GM12891 (cell line): ENCODE measurements at places on chromosomes 4 and X.

DNA sequence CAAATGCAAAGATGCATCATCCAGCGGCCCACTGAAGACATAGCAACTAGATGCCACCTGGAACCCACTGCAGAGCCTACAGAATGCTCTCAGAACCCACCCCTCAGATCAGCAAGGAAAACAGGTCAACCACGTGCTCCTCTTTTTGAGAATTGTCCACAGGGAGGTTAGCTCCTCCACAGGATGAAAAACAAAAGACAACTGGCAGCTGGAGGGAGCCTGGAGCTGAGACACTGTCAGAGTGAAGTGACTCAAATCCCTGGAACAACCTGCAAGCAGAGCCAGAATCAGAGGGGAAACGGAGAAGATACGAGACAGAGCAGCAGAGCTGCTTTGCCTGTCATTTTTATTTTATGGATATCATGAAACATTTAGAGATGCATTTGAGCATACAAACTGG lies 277.6 kb downstream of the GASK1B start:
- DNase-seq: no peak

DNA sequence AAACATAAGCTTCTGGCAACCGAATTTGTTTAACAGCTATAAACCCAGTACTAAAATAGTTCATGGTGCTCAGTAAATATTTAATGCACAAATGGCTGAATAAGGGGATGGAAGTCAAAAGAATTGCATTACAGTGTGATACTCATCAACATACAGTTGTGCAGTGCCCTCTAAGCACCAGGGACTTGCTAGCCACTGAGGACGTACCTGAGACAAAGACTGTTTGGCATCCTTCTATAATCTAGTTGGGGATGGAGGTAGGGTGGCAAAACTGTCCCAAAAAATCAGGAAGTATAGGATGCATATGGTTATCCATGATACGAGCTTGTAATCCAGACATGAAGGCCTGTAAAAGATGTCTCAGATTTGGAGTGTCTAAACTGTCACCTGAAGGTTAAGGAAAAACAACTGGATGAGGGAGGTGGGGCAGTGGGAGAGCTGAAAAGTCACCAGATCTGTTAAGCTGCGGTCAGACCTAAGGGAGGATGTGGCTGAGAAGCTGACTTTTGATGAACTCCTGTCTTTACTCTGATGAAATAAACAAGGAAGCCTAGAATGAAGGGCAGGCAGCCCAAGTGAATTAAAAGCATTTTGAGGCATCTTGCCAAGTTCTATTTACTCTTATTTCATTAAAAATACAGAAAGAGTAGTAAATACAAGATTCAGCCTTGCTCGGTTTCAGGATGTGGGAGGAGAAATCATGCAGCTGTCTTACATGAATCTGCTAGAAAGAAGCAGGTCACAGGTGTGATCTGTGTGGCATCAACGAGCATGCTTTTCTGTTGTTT lies 12.0 kb upstream of the CD38 start:
- no peak for DNase-seq

DNA sequence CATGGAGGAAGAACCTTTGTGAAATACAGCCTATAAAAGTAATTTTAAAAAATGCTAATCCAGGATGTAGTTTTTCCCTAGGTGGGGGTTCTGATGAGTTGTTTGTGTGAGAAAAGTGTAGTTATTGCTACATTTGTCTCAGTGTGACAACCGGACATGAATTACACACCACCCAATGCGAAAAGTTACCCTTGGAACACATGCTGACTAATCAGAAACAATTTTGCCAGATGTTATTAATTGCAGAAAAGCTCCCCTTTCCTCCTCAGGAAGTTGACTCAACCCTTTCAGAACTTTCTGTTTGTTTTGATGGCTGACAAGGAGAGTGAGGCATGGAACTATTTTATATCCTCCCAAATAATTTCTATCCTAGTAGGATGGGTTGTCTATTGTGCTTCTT lies 38.1 kb upstream of the EDA2R start:
- DNase-seq: no peak

- no peak for DNase-seq
These were observed 254.6 kb upstream of the KCNIP4 start for GRCh38 chr4:22202975-22203710.

GRCh38 chr4:48699475-48699874 lies 80.6 kb downstream of the FRYL start:
- DNase-seq: no peak

- no peak for DNase-seq
These were observed 717 bp downstream of the MGAT4D start for GRCh38 chr4:140497405-140497746.

DNA sequence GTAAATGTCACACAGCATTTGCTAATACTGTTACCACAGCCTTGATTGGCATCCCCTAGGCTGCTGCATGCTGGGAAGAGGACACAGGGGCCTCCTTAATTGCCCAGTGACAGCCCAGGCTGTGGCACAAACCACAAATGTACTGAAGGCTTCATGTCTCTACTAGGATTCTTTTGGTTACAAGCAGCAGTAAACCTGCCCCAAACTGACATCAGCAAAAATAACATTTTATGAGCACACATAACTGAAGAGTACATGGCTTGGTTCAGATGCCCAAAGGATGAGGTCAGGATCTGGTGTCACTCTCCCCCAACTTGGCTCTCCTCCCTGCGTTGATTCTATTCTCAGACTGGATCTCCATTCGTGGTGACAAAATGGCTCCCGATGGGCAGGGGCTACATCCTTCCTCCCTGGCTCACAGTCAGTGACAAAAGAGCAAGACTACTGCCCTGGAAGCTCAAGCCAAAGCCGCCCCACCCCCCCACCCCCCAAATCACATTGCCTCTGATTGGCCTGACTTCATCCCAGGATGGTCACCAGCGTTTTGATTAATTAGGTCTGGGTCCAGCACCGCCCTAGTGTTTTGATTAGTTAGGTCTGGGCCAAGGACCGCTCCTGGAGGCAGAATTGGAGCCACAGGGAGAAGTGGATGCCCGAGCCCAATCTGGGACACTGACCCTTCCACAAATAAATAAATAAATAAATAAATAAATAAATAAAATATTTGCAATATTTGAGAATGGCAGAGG lies 180.5 kb upstream of the RBPJ start:
- DNase-seq: no peak

DNA sequence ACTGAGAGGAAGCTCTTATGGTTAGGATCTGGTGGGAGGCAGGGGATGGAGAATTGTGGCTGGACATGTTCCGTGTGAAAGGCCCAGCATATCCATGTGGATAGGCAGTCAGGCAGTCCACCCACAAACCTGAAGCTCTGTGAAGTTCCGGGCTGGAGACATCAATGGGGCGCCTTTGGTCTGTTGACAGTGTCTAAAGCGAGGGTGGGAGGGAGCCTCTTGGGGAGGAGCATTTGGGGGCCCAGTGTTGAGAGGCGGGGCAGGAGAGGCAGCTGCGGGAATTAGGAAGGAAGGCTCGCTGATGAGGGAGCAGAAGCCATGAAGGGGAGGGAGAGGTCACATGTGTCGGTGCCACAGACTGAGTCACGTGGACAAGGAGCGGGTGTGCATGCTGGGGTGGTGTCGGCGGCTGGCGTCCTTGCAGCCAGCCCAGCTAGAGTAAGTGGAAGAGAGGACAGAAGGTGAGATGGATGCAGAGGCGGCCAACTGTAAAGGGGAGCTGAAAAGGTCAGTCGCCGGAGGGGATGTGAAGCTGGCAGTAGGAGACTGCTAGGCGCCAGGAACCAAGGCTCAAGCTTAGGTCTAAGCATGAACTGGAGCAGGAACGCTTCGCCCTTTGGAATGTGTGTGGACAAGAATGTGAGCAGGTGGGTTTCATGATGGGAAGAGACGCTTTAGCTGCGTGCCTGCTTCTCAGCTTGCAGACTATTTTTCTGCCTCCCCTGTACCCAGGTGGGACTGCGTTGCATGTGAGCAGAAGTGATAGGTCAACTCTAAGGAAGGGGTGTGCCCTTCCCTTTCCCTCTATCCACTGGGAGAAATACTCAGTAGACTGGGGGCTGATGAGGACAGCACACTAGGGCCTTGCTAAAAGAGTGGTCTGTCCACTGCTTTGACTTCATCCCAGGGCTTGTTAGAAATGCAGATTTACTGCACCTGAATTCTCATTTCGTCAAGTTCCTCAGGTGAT lies 44.0 kb upstream of the TLR2 start:
- no peak for DNase-seq

DNA sequence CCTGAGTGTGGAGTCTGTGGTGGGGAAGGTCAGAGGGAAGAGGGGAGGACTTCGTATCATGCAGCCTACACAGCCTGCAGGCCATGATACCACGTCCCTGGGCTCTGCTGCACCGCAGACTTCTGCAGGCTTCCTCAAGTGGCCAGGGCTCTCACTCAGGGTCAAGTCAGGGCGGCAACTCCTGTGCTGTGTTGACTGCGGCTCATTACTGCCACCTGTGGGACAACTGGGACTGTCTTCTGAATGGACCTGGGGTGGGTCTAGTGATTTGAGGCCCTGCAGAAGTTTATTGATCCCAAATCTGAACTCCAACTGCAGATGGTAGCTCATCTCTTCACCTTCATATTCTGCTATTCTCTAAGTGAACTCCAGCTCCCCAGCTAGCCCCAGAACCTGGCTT lies 167.1 kb downstream of the NSUN7 start:
- DNase-seq: peak; percentile 53

- DNase-seq: no peak
These were observed 377.1 kb upstream of the HS3ST1 start for GRCh38 chr4:11805842-11806241.

GRCh38 chr4:145557720-145558119 lies 61.5 kb upstream of the MMAA start:
- peak; percentile 16 for DNase-seq

DNA sequence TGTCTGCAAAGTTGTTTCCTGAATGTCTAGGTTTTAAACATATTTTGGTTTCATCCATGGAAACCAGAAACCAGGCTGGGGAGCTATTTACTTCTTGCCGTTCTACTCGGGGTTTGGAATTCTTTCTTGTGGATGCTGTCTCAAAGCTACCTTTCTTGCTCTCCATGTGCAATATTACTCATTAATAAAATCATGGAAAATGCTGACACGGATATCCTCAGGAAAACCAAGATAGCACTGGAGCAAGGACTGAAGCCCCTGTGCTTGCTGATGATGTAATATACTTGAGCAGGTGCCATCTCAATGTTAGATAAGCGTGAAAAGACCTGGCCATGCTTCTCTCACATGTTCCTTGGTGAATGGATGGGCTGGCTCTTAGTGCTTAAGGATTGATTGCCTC lies 41.5 kb upstream of the HPF1 start:
- DNase-seq: no peak

DNA sequence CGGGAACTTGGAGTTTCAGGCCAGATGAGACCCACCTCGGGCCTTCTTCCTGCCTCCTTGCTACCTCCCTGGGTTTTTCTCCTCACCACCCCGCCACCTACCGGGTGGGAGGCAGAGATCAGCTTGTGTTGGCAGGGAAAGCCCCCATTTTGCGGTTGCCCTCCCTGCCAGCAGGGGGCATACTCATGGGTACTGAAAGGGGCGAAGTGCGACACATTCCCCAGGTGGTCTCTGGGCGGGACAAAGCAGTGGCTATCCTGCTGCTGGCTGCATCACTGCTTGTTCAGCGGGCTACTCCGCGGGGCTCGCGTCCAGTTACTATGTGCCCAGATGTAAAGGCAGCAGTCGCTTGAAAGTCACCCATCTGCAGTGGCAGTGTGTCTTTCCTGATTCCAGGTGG lies 330.3 kb downstream of the PDHA2 start:
- DNase-seq: peak; percentile 1

DNA sequence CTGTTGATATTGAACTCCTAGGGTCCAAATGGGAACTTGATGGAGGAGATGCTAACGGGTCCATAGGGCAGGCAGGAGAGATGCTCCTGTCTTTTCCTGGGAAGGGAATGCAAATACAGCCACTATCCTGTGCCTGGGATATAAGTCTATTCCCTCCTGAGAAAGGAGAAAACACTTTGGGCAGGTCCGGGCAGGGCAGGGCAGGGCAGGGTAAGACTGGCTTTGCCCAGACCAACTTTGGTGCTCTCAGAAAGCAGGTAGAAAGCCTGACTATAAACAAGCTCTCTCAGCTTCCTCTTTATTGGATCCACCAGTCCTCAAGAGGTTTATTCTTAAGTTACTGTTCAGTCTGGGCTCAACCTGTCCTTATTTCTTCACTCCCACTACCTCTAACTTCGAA lies 232.3 kb downstream of the PTTG2 start:
- no peak for DNase-seq

DNA sequence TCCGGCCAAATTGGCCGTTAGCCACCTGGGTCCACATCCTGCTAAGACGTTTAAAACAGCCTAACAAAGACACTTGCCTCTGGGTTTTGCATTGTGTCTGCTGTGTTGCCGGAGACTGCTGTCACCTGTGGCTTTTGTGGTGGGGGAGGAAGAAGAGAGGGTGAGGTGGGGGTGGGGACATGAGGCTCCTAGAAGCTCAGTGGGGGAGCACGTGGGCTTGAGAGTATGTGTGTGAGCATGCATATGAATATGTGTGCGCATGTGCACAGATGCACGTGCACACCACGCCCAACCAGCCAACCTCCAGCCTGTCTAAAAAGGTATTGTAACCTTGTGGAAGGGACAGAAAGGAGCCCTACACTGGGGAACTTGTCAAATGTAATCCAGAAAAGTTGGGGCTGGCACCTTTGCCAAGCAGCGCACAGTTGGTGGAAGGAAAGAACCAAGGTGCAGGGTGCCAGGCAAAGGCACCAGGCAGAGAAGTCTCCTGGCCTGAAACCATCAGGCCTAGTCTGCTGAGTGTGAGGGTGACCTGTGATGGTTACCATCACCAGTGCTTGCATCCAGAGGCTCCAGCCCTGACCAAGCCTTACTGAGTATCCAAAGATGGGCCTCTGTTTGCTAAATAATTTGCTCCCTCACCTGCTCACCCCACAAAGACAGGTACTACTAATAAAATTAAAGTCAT lies 10.1 kb upstream of the SASH3 start:
- DNase-seq: peak; percentile 50

GRCh38 chrX:12617241-12617640 lies 174.0 kb upstream of the PRPS2 start:
- DNase-seq: no peak
